ENCODE measurements at places on chromosomes 16 and 17. TPM values are rescaled to one million over a fixed set of nuclear protein-coding genes. Genes with fewer than 3 reads are reported as not detected.

Gene ZNF319
- total RNA-seq: 2.3 TPM

Gene KCNH4
- total RNA-seq: not detected

Gene WBP2
- total RNA-seq: 22.5 TPM

Gene SOST
- total RNA-seq: not detected

Gene KIF2B
- total RNA-seq: not detected

Gene EPX
- total RNA-seq: not detected

Gene GAS7
- 15.6 TPM for total RNA-seq

Gene ACSM2A
- not detected for total RNA-seq

Gene ANKFN1
- 0.14 TPM for total RNA-seq
